HAP-1 (cell line): ENCODE measurements at places on chromosomes 3 and 15.

DNA sequence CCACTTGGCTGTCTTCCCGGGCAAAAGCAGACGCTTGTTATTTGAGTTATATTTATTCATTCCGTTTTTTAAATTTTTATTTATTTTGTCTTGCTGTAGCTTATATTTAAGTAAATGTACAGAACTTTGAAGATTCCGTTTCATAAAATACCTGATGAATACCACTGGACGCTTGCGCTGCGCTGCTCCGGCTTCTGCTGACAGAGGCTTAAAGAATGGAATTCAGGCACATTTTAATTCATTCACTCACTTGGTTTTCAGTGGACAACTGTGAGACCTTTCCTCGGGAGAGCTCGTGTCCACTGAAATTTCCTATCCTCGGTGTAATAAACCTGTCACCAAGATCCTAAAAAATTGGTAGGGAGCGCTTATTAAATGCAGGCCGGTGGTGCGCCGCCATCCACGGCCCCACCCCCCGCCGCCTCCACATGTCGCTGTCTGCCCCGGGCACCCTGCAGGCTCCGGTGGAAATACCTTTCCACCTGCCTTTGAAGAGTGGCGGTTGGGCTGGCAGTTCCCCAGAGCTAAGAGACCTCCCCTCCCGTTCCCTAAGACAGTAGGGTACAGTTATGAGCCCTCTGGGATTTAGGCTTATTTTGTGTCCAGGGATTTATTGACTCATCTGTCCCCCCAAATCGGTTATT, 62.5 kb upstream of the UBE2E1 start:
- no peak for DNase-seq

DNA sequence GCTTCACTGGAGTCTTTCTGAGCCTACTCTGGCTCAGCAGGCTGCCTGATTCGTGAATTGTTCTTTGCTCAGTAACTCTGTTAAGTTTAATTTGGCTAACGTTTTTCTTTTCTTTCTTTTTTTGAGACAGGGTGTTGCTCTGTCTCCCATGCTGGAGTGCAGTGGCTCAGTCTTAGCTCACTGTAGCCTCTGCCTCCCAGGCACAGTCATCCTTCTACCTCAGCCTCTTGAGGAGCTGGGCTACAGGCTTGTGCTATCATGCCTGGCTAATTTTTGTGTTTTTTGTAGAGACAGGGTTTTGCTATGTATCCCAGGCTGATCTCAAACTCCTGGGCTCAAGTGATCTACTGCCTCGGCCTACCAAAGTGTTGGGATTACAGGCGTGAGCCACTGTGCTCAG, 165.0 kb downstream of the PEX5L start:
- DNase-seq = no peak

DNA sequence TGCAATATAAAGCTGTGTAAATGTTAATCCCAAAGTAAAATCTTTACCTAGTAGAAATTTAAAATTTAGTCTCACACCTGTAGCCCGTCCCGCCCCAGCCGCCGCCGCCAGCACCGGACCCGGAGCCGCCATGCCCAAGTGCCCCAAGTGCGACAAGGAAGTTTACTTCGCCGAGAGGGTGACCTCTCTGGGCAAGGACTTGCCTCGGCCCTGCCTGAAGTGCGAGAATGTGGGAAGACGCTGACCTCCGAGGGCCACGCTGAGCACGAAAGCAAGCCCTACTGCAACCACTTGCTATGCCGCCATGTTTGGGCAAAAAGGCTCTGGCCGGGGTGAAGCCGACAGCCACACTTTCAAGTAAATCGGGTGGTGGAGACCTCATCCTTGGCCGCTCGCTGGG, 22.1 kb upstream of the TOP2B start:
- DNase-seq = no peak

DNA sequence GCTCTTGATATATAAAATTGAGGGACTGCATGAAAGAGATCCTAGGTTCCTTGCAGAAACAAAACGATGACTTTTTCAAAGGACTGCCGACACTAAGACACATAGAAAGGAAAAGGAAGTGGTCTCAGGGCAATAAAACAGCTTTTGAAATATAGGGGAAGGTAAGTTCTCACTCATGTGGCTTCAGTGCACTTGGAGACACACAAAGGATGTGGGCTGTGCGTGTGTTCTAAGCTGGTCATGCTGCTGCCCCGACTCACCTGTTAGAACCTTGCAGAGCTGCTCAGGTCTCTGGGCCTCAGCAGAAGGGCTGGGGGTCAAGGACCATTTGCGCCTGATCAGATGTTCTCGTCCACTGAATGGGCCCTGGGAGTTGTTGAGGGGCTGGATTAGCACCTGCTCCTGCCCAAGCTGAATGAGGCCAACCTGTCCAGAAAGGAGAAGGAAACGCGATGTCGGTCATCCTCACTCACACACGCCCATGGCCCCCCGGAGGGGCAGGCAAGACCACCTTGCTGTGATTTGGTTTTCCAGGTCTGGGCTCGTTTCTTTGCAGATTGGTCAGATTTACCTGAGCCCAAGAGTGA, 11.1 kb downstream of the ADAMTS17 start:
- DNase-seq = no peak

DNA sequence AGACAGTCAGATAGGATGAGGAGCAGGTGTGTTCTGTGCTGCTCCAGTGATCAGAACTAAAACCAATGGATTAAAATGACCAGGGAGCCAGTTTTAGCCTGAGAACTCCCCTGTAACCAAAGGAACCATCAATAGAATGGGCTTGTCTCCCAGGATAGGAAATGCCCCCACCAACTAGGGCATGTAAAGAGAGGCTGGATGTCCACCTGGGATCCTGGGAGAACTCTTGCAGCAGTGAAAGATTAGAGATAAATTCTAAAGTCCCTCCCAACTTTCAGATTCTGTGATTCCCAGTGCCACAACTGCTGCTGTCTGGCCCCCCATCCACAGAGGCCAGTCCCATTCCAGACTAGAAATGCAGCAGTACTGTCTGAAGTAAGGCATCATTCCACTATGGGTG, 33.8 kb downstream of the HDC start:
- DNase-seq = no peak

DNA sequence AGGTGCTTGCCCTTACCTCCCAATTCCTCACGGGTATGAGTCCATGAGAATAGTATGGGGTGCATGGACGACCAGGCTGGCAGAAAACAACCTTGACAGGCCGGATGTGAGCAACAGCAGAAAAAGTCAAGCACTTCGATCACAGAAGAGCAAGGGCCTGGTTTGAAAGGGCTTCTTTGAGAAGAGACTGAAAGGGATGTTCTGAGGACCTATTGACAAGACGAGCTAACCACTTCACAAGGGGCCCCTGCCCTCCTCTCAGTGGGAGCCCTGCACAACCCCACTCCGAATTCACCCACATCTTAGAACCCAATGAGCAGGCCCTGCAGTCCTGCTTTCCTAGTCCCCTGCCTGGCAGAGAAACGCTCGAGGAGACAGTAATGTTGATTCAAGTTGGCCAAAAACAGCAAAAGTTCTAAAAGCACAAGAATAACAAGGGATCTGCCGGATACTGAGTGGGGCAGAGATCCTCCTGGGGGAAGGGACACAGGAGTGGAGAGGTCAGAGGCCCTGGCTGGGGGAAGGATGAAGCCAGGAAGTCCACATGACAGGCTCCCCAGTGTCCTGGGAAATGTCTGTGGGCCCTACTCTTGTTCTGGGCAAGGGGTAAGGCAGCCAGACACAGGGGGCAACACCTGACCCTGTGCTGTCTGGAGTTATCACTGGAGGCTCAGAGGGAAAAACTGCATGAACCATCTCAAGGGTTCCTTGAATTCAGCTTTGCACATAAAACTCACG, 14.8 kb upstream of the CX3CR1 start:
- no peak for DNase-seq

GRCh38 chr3:114675104-114675503, 381.3 kb downstream of the TIGIT start:
- no peak for DNase-seq

GRCh38 chr15:80816936-80817335, 37.8 kb downstream of the CEMIP start:
- no peak for DNase-seq

GRCh38 chr15:60379525-60380274, 18.1 kb downstream of the ANXA2 start:
- DNase-seq = peak; percentile 91

DNA sequence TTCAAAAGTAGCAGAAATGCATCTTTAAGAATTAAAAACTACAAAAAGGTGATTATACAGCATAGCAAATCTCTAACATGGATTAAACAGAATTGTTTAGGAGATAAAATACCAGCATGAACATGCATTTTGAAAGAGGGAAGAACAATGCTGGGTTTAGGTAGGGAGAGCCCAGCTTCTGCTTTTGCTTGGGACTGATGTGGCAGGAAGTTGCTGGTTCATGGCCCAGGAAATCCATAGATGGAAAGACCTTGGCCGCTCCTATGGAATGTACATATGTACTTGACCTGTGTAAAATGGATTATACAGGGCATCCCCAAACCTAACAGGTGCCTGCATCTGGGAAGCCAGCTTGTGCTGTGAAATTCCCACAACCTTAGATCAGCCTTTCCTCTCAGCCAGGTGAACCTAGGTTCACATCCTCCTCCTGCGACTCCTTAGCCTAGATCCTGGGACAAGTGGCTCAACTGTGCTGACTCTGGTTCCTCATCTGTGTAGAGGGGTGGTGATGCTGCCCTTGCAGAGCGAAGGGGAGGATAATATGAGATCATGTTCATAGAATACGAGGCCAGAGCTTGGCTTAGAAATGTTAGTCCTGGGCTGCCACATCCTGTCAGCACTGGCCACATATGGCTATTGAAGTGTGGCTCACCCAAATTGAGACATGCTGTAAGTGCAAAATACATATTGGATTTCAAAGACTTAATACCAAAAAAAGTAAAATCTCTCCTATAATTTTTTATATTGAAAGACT, 47.0 kb upstream of the PLXNA1 start:
- no peak for DNase-seq

DNA sequence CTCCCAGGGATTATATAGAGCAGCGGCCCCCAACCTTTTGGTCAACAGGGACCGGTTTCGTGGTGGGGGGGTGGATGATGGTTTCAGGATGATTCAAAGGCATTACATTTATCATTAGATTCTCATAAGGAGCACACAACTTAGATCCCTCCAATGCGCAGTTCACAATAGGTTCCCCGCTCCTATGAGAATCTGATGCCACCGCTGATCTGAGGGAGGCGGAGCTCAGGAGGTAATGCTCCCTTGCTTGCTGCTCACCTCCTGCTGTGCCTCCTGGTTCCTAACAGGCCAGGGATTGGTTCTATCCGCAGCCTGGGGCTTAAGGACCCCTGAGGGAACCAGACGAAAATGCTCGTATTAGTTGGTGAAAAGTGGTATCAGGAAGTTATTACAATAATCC, 1.3 kb upstream of the HACD2 start:
- DNase-seq = peak; percentile 88

DNA sequence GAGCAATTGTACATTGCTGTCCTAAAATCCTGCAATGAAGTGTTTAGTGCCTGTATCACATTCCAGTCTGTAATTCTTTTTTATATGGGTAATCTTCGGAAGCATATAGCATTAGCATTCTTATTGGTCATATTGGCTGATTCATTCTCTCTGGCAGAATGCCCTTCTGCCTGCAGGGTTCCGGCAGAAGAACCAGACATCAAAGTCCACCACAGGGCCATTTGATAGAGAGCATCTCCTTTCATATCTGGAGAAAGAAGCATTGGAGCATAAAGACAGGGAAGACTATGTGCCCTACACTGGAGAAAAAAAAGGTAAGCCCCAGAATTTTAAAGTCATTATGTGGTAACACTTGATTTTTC, 39.6 kb downstream of the TMOD3 start:
- DNase-seq = peak; percentile 22

- no peak for DNase-seq
These were observed 1.6 kb upstream of the PLOD2 start for GRCh38 chr3:146162561-146162960.

- DNase-seq = no peak
These were observed 117.2 kb upstream of the FAM174B start for GRCh38 chr15:92772626-92773244.

- DNase-seq = peak; percentile 38
These were observed 117.6 kb upstream of the SKOR1 start for GRCh38 chr15:67707520-67708283.

DNA sequence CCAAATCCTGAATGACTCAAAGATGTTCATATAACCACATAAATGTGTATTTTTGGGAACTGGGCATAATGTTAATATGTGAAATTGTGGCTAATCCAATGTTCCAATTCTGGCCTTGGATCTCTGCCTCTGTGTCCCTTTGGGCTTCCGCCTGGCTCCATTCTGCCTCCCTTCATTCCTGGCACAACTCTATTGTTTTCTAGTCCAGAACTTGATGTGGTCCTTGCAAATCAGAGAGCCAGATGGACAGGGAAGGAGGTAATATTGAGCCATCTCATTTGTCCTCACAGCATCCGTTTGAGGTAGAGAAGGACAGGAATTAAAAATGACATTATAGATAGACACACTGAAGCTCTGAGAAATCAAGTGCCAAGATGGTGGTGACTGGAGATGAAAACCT, 355.7 kb upstream of the TBL1XR1 start:
- DNase-seq = no peak

DNA sequence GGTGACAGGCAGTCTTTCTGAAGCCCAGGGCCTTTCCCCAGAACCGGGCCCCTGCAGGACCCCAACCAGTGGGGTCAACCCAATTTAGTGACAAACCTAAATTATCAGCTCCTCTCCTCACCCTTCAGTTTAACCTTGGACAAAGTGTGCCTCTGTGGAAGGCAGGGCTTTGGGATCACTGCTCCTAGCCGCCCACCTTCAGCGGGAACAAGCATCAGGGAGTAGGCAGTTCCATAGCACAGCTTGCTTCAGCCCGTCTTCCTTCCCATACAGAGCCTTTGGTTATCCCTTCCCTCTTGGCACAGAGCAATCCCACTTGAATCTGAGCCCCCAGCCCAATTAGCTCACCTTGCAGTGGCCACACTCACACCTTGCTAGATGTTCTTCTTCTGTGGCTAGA, 5.3 kb upstream of the AP3B2 start:
- DNase-seq = no peak

- DNase-seq = no peak
These were observed 38.9 kb downstream of the ANO10 start for GRCh38 chr3:43582866-43583265.

DNA sequence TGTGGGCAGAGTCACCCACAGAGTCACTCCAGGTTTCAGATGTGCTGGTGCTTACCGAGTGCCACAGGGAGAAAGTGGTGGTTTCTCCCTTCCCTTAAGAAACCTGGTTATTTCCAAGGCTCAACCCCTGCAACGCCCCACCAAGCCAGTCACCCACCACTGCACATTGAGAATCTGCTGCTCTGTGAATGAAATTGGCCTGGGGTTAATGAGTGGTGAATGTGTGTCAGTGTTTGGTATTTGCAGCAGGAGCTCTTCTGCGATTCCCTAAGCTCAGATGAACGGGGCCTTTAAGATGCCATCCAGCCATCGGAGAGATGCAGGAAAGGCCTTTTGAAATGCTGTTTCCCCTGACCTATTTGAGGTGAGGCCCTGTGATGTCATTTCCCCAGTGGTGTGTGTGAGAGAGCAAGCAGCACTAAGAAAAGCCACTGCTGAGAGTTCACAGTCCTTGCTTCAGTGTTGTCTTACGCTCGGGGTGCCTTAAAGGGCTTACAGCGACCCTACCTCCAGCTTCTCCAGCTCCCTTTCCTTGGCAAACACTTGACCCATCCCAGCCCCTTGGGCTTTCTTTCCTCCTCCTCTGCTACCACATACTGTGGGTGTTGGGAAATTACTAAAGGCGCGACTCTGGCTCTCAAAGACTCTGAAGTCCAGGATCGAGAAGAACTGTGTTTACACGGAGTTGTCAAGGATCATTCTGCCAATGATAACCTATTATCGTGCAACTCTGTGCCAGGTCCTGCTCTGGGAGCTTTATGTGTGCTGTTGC, 68.9 kb downstream of the SMAD3 start:
- no peak for DNase-seq
